Mesendoderm (in vitro differentiated cells): ENCODE measurements at places on chromosomes 2 and 18.
A peak's percentile ranks its signal among the peaks of the same experiment; 100 is the strongest.

- no peak for DNase-seq
Observed at GRCh38 chr2:100142393-100142792, at the start of gene AFF3. AFF3 (minus strand) TSS chr2:100142590; CDS start chr2:100104454, 38,136 bp downstream.

DNA sequence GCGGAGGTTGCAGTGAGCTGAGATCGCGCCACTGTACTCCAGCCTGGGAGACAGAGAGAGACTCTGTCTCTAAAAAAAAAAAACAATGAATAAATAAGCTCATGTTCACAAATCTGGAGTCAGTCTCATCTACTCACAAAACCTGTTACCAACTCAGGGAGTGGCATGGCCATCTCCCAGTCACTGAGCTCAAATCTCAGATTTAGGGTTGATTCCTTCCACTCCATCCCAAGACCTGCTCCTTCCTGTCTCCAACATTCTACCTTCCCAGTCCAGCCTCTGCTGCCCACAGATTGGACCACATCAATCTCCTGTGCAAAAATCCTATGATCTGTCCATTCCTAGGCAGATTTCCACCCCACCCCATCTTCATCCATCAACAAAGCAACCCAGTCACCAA is 1.6 kb downstream of the STAT1 start:
- no peak for DNase-seq

DNA sequence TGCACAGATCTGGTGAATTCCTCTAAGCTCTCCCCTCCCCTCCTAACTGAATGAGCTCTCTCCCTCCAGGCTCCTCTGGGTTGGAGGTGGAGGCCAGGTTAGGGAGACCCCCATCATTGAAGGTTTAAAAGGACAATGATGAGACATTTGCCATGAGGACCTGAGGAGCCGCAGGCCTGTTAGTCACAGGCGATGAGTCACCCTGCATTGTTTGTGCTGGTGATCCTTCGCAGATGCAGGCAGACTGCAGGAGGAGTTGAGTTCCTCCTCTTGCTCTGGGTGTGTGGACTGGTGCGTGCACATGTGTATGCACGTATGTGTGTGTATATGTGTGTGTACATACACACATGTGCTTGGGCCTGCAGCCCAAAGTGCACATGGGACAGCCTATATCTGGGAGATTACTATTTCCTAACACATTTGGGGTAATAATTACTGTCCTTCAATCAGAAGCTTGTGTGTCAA is 42.0 kb downstream of the MCFD2 start:
- peak; percentile 91 for DNase-seq

GRCh38 chr18:76487782-76488181 is 7.3 kb downstream of the ZNF516 start:
- DNase-seq = peak; percentile 58

- DNase-seq = peak; percentile 22
Observed at GRCh38 chr2:133157141-133157540, 411.1 kb downstream of the NCKAP5 start.

DNA sequence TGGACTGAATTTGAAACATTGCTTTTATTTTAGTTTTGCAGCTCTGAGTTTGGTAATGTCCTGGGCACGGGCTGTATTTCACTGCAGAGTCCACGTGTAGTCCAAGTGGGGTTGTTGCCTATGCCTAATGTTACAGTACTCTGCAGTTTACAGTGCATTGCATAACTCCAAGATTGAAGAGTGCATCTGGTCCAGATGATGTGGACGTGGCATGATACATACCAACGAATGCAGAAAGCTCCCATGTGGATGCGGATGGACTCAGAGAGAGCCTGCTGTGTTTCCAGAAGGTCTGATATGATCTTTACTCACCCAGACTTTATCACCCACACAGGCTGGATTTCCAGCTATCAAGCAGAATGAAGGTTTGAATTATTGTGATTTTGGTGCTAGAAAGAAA is 44.4 kb upstream of the CCDC68 start:
- no peak for DNase-seq

- no peak for DNase-seq
Observed at GRCh38 chr2:161245261-161245553, 63.0 kb upstream of the PSMD14 start.

GRCh38 chr2:179857236-179857635 is 4.2 kb downstream of the ZNF385B start:
- no peak for DNase-seq

DNA sequence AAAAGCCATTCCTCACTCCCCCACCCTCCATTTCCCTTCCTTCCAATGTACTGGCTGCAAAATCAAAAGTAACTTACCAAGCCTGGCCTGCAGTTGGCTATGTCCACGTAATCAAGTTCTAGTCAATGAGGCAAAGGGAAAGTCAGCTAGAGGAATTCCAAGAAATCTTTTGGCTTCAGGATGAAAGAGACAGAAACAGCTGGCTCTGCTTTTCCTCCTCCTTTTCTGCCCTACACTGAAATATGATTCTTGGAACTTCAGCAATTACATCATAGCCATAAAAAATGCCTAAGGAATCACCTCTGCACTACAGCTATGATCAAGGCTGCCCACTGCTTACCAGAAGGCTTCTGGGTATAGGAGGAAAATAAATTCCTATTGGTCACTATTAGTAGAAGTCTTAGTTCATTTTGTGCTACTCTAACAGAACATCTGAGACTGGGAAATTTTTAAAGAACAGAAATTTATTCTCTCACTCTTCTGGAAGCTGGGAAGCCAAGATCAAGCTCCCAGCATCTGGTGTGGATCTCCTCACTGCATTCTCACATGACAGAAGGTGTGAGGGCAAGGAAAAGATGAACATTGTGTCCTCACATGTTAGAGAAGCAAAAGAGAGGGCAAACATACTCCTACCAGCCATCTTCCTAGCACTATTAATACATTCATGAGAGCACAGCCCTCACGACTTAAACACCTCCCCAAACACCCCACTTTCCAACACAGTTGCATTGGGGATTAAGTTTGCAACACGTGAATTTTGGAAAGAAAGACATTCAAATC is 219.9 kb downstream of the TMX3 start:
- peak; percentile 31 for DNase-seq

DNA sequence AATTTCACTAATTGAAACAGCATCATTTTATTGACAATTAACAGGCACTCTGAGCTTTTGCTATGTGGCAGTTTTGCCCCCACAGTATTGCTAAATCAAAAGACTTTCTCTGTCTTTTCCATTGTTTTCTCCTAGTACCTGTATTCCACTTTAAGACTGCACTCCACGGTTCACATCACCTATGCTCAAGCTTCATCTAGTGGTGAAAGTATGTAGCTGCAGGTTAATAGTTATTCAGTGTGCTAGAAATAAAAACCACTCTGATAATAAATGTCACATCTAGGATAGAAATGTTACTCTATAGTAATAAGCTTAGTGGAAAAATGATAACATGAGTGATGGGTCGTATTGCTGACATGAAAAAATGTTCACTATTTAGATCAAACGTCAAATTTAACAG is 24.6 kb downstream of the ARL6IP6 start:
- DNase-seq = peak; percentile 36

GRCh38 chr2:24456599-24457556 is 34.2 kb upstream of the NCOA1 start:
- peak; percentile 63 for DNase-seq

GRCh38 chr2:26327291-26328272 is 18.4 kb upstream of the SELENOI start:
- no peak for DNase-seq

- DNase-seq = no peak
Observed at GRCh38 chr2:18267501-18267900, 293.0 kb downstream of the RDH14 start.

GRCh38 chr2:138823666-138824065 is 43.5 kb upstream of the NXPH2 start:
- DNase-seq = peak; percentile 34

DNA sequence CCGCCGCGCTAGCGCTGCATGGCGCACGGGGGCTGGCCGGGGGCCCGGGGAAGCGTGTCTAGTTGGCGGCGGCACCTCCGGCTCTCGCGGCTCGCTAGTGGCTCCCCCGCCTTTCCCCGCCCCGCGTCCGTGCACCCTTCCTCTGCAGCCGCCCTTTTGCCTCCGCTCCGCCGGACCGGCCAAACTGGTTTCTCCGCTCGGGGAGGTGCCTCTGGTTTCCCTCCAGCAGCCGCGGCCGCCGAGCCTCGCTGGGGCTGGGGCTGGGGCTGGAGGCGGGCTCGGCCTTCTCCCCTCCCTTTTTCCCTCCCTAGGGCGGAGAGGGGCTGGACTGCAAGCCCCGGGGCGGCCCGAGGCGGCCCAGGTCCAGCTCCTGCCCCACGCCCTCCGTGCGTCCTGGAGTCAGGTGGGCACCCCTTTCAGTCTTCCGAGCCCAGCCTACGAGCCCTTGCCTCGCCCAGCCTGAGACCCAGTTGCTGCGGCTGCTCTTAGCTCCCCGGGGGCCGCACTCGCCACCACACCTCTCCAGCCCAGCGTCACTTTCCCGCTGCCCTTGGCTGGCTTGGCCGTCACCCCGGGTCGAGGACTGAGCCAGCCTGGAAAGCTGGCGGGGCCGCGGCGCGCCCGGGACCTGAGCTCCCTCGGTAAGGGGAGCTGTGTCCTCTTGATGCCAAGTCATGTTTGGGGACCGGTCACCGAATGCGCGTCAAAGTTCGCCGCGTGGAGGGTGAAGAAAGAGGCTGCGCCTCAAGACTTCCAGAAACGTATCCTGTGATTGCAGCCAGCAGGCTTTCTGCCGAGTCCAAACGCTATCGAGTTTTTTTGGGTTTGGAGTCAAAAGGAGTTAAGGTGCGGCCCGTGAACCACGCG is at the start of gene ATP8B1:
TSS of gene ATP8B1 (minus strand) at position 213 of the 867 bp plus-strand sequence. CDS start 71,508 bp downstream, outside the sequence.
- DNase-seq = peak; percentile 94

DNA sequence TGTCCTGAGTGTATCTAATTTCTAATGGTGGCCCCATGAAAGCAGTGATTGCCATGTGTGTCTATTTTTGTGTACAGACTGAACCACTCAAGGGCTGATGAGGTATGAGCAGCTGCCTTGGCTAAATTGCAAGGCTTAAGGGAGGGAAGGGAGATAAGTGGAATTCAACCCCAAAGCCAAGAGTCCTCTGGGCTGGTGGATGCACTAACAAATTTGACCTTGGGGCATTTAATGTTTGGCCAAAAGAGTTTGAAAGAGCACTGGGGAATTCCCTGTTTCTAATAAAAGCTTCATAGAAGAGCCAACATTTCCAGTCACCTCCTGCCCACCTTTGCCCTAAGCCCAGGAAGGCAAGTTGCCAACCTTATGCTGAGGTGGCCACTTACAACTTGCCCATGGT is 172.1 kb downstream of the SETBP1 start:
- no peak for DNase-seq

GRCh38 chr18:77013811-77014521 is 118.6 kb downstream of the MBP start:
- DNase-seq = no peak

- DNase-seq = no peak
Observed at GRCh38 chr2:66962716-66963115, 434.4 kb upstream of the ETAA1 start.

GRCh38 chr2:101854877-101855276 is 136.9 kb upstream of the IL1R2 start:
- DNase-seq = no peak

- no peak for DNase-seq
Observed at GRCh38 chr2:122739732-122740593, 984.5 kb downstream of the TSN start.

DNA sequence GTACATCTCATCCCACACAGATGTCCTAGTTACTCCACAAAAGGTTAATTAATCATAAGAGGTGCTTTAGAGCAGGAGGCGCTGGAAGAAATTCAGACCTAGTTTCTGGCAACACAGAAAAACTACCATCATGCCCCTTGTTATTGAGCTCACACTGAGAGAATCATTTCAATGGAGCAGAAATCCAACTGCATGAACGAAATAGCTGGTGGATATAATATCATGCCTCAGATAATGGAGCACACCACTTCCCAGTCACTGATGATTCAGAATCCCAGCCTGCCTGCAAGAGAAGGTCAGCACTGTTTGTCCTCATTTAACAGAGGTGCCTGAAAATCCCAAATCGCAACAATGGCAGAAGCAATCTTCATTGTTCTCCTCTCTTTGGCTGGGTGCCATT is 125.8 kb upstream of the CREB1 start:
- no peak for DNase-seq

DNA sequence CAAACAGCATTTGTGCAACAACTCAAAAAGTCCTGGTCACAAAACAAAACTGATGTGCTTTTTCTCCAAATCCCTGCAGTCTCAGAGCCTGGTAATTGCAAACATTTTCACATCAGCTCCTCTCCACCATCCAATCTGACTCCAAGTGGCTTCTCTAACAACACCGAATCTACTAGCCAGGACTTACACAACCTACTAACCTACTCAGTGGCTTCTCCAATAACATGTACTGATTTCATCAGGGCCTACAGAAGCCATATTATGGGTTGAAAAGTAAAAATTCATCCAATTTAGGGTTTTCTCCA is 104.3 kb downstream of the COLEC12 start:
- DNase-seq = no peak

GRCh38 chr2:236672606-236673005 is 103.0 kb downstream of the ACKR3 start:
- no peak for DNase-seq

GRCh38 chr2:189569295-189569910 is 11.2 kb downstream of the SLC40A1 start:
- no peak for DNase-seq

DNA sequence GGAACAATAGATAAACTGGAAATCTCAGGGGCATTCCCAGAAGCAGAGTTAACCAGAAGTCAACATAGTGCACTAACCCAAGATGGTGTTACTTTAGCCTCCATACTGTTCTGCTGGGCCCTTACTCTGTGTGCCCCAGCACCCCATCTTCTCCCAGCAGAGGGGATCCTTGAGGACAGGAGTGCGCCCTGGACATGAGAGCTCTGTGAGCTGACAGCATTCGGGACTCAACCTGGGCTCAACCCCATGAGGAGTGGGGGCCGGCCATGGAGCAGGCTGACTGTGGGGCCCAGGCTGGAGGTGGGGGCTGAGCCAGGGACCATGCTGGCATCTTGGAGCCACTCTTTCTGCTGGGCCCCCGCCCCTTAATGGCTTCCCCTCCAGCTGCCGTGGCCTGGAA is 156.3 kb upstream of the HS6ST1 start:
- DNase-seq = no peak
